ENCODE measurements at places on chromosomes 13 and 19.

DNA sequence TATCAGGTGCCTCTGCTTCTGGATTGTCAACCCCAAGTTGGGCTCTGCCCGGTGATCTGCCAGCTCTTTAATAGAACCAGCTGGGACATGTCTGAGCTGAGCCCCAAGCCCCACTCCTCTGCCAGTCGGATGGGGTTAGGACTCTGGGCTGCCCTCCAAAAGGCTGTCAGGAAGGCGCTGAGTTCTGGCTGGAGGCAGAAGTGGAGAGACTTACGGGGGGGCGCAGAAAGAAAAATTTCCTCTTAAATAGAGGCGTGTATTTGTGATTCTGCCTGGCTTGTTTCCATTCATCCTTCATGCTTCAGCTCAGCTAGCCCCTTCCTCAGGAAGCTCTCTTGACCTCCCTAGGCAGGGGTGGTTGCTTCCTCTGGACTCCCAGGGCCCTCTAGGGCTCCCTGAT, 985 bp upstream of the KCNK6 start:
- no peak for DNase-seq

DNA sequence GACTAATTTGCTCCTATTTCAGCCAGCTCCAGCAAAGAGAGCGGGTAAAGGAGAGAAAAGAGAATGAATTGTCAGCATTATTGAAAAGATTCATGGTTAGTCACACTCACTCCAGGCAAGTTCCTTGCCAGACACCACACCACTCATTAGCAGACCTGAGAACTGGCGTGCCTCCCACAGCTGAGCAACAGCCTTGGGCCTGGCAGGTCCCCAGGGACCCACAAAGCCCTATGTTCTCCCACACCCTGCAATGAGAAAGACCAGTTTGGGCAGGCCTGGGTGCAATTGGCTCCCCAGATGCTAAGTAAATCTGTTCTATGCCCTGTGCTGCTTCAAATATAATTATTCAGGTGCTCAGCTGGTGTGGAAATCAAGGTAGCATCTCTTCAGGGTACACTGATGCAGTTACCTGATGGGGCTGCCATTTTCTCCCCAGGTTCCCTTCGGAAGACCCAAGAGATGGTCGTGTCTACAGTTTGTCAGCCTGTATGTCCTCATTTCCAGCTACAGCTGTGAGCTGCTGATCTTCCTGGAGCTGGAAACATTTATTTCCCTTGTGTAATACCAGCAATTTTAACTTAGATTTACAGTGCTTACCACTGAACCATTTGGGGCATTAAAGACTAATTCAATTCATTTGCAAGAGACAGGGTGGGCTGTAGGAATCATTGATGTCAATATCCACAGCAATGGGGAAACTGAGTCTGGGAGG, 405.0 kb downstream of the COG6 start:
- DNase-seq: no peak

DNA sequence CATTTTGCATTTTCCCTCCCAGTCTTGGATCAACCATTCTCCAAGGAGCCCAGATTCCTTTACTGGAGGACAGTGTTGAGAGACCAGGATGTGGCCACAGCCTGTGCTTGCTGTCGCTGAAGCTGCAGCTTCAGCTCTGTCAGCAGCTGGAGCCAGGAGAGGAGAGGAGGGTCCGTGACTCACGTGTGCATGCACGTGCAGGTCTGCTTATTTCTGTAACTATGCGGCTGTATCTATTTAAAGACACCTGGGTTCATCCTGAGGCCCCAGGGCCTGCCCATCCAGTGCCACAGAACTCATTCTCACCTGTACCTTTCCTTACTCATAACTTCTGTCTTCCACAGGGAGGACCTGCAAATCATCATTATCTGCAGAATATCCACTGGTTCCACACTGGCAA, 8.2 kb upstream of the LAMP1 start:
- DNase-seq: no peak

DNA sequence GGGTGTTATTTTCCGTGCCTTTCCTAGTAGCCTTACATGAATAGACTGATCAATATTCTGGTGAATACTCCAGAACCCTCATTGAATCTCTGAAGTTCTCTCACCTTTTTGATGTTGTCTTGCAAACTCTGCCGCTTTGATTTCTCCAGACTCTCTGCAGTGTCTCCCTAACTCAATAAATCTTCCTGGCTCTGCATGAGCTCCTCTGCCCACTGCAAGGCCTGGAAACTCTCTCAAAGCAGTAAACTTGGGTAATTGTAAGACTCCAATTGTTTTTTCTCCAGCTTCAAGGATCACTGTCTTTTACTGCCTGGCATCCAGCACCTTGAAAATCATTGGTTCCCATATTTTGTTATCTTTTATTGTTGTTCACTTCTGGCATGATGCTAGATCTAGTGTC, 198.4 kb downstream of the GPC5 start:
- no peak for DNase-seq

DNA sequence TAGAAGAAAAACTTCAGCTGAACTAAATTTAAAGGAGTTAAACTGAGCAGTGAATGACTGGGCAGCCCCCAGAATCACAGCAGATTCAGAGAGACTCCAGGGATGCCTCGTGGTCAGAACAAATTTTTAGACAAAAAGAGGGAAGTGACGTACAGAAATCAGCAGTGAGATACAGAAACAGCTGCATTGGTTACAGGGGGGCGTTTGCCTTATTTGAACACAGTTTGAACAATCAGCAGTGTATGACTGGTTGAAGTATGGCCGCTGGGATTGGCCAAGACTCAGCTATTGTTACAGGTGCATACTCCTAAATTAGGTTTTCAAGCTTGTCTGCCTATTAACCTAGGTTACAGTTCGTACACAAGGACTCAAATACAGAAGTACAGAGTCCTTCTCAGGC, 2.2 kb upstream of the SPRYD7 start:
- no peak for DNase-seq

DNA sequence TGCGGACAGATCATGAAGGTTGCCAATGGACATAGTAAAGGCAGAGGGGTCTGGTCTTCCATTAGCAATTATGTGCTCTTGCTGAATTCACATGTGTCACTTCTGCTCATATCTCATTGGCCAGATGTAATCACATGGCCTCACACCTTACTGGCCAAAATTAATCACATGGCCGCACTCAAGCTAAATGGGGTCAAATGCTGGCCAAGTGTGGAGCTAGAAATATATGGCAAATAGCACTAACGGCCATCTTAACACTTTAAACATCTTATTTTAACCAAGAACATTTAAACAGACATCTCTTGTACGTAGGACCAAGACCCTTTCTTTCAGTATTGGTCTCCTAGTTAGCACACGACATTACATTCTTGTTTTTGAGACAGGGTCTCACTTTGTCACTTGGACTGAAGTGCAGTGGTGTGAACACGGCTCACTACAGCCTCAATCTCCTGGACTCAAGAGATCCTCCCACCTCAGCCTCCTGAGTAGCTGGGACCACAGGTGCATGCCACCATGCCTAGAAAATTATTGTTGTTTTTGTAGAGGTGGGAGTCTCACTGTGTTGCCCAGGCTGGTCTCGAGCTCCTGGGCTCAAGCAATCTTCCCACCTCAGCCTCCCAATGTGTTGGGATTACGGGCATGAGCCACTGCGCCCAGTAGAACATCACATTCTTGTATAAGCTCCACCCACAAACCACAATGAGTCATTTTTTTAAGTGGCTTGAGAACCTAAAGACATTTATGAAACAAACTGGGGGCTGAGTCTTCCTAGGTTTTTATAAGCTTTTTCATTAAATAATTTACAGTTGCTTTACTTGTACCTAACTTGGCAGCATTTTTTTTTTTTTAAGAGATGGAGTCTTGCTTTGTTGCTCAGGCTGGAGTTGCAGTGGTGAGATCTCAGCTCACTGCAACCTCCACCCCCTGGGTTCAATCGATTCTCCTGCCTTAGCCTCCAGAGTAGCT, 2.9 kb upstream of the PTOV1 start:
- DNase-seq: no peak

DNA sequence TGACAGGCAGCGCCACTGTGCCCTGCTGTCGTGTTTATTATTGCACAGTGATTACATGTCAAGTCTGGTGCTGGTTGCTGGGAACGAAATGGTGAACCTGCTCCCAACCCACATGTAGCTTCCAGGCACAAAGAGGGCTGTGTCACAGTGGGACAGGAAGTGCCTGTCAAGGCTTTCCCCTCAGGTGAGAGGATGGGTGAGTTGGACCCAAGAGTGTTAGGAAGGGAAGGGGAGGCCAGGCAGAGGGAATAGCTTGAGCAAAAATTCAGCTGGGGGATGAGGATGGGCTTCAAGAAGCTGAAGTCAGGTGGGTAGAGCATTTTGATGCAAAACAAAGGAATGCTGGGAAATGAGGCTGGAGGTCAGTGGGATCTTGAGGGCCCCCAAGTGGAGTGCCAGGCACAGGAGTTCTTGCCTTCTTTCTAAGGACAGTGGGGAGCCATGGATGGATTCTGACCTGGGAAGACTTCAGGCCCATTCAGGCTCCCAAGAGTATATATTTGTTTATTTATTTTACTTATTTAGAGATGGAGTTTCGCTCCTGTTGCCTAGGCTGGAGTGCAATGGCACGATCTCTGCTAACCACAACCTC, 8.5 kb upstream of the QTRT1 start:
- DNase-seq: no peak

GRCh38 chr19:3556423-3556977, 886 bp downstream of the MFSD12 start:
- no peak for DNase-seq

DNA sequence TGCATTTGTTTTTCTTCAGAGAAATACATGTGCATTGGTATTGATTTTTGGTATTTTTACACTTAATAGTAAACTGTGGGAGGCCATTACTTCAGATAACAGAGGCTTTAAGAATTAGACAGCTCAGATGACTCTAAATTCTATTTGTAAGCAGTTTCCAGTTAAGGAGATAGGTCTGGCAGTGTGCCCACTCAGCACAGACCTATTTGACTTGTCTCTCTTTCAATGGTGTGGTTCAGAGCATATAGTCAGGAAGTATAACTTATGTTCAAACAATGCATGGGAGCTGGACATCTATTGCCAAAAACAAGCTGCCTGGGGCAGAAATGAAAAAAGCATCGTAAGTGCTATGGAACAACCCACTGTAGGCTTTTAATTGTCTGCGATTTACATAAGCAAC, 370.7 kb downstream of the HS6ST3 start:
- DNase-seq: no peak

GRCh38 chr13:94494026-94494425, 14.5 kb upstream of the DCT start:
- DNase-seq: no peak

GRCh38 chr19:2187159-2187558, 23.4 kb downstream of the DOT1L start:
- DNase-seq: no peak

DNA sequence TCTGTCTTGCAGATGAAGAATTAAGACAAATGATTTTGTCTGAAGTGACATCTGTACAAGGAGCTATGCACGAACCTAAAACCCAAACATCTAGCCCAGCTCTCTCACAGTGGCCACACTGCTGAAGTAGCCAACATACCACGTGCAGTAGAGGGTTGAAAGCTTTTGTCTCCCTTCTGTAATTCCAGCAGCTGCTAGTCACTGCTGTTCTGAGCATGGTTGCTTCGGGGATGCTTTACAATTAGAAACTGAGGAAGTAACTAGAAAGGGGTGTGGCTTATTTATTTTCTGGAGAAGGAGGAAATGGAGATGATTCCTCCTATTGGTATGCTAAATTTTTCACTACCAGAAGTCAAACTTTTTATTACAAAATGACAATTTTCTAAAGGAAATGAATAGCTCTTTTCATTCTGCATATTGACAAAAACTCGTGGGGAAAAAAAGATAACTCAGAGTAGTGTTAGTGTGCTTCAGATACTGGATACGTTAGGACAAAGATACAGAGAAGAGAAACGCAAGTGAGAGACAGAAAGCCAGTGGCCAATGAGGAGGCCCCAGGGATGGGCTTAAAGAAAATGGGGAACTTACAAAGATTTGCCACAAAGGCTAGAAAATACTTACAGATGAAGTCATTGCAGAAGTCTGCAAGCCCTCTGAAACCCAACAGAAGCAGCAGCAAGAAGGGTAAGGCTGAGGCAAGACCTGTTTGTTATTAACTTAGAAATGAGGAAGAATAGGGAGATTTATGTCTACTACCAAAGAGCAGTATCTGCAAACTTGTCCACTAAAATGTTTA, 192.7 kb upstream of the MIR17HG start:
- DNase-seq: no peak

DNA sequence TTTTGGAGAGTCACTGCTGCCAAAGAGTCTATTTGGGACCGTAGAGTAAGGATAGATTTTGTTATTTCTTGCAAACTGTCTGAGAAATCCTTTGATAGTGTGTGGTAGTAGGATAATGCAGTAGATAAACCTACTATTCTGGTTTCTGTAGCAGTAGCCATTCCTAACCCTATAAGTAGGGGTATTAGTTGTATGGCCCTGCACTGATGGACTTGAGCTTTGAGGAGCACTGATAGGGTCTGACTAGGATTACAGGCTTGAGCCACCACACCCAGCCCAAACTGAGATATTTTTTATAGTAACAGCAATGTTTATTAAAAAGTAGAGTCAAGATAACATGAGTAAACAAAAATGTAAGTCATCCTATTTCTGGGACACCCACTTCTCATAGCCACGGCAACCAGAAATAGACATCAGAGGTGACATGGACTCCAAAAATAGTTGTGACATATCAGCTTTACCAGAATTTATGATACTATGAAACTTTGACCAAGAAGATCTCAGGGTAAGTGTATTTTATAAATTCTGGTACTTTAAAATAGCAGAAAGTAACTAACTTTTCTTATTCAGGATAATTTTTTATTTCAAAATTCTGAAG, 479.1 kb downstream of the SUCLA2 start:
- no peak for DNase-seq

DNA sequence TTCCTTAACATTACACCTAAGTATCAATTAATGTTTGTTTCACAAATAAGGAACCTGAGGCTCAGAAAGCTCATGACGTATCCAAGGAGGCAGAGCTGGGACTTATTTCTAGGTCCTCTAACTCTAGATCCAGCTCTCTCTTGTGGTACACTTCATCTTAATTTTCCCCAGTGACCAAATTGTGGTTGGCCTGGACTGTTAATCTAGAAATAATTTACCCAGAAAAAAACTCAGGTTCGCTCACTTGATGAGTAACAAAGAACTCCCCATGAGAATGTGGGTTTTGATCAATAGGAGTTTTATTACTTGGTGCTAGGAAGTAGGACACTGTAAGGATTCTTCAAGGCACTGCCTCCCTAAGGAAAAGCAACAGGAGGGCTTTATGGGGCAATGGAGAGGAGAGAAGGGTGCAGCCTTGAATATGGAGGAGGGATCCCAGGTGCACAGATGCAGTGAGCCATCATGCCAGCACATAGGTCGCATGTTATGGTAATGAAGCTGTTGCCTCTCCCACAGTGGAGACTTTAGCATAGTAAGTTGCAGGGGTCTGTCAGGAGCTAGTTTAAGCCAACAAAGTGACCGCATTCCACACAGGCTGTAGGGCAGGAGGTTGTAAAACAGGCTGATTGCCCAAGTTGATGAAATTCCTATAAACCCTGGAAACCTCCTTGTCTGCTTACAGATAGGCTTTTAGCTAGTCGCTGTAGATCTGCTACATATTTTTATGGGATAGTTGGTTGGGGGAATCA, 14.7 kb downstream of the RAP2A start:
- DNase-seq: no peak

Measured in activated T-cell treated with anti-CD3 and anti-CD28 coated beads, Interleukin-2, amount 50 U/mL, for 4 hours (primary cell).